SK-N-SH treated with all-trans-retinoic acid at 6 μM for 48 hours (cell line): ENCODE measurements at places on chromosomes 1 and 21.

- ATAC-seq = no peak
These were observed 3.0 kb downstream of the F11R start for GRCh38 chr1:161017756-161018630.

- no peak for ATAC-seq
These were observed 51.5 kb downstream of the SYT2 start for GRCh38 chr1:202658769-202659168.

GRCh38 chr1:39342776-39343175, 138.3 kb downstream of the MACF1 start:
- ATAC-seq = no peak

- no peak for ATAC-seq
These were observed 151.8 kb downstream of the CACNA1E start for GRCh38 chr1:181635110-181635509.

GRCh38 chr1:52551507-52552235, 1.2 kb downstream of the TUT4 start:
- no peak for ATAC-seq

- ATAC-seq = no peak
These were observed 37.6 kb downstream of the NDUFS5 start for GRCh38 chr1:39063775-39064174.

DNA sequence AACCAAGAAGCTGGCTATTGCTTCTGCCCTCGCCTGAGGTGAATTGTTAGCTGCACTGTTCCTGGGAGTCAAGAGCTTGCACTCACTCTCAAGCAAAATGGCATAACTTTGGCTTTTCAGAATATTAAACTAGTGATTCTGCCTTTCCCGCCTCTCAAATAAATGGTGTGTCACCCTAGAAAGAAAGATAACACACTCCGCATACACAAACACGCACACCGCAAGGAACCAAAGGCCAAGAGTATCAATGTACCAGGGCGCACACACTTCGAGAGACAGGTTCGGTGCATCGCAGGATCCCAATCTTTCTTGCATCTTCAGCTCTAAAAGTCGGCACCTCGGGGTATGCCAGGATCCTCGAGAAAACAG, 470 bp upstream of the RTCA start:
- ATAC-seq = peak; percentile 71

- peak; percentile 6; the same call in 2 of the 3 replicates for ATAC-seq
These were observed 8.8 kb upstream of the PEAR1 start for GRCh38 chr1:156884560-156885184.

DNA sequence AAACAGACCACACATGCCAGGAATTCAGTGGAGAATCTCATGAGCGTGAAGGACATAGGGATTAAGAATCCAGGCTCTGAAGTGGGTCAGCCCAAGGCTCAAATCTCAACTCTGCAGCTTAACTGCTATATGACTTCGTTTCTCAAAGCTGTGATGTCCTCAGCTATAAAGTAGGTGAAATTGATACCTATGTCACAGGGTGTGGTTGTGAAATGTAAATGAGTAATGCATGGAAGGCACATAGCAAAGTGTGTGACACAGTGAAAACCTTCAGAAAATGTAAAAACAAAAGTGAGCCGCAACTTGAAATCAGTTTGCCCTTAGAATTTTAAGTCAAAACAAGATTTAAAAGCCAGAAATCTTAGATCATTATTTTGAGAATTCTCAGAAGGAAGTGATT, 145.7 kb upstream of the PRMT6 start:
- no peak for ATAC-seq

GRCh38 chr1:203828002-203828401, 32.6 kb downstream of the ZBED6 start:
- ATAC-seq = peak; percentile 48

DNA sequence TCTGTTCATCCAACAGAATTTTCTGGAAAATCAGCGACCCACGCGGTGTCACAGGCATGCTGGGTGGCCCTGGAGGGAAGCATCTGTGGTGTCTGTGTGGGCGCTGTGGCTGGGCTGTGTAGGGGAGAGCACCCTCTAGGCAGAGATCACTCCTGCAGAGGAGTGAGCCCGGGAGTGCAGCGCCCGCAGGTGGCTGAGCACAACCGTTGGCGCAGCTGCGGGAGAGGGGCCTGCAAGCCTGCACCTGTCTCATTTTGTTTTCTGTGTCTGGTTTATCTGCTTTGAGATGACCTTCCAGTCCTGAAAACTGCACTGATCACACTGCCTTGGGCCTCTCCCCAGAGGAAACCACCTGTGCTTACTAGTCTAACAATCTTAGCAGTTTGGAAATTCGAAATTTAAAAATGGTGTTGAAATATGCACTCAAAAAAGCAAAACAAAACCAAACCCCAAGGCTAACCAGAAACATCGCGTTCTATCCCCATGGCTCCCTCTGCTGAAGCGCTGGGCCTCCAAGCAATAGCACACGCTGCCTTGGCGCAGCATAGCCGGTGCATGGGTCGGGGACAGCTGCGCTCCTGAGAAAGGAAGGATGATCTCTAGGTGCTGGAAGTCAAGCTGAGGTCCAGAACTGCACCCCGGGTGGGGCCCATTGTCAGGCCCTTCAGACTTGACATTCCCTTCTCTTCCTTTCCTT, 4.8 kb downstream of the FAM3B start:
- no peak for ATAC-seq
